D721Med (cell line): ENCODE measurements at places on chromosomes 2 and 18.

- DNase-seq: no peak
These were observed 148.1 kb downstream of the BAZ2B start for GRCh38 chr2:159468257-159468656.

DNA sequence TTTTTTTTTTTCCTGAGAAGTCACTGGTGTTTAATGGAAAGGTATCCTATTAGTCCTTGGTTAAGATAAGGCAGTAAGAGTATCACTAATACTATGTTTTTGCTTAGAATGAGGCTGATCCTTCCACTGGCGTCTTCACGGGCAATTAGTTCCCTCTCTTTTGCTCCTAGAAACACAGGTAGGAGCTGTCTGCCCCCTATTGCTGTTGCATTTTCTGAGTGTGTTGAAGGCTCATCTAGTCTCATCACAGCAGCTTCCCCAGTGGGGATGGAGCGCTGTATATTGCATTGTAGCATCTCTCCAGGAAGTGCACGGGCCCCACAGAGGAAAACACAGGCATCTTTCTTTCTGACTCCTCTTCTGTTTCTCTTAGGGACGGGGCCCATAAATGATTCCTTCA, 145.0 kb downstream of the NAPG start:
- no peak for DNase-seq

GRCh38 chr2:229330952-229331351, 59.9 kb upstream of the PID1 start:
- DNase-seq: no peak

DNA sequence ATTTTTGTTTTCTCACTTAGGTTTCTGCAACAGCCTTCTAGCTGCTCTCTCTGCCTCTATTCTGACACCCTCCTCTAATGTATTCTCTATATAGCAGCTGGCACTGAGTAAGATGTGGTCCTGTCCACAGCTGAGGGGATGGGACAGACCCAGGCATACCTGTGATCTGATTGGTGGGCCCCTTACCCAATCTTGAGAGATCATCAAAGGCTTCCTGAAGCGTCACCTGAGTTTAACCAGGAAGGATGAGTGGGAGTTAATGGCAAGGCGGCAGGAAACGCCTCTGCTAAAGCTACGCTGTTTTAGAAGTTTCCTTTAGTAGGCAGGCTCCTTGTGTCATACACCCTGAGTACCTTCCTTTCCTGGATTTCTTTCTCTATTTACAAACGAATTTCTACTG, 5.7 kb upstream of the TET3 start:
- no peak for DNase-seq

- DNase-seq: no peak
These were observed 49.7 kb downstream of the TNS1 start for GRCh38 chr2:217953011-217953481.

GRCh38 chr18:32582455-32582854, 111.8 kb upstream of the GAREM1 start:
- DNase-seq: no peak

DNA sequence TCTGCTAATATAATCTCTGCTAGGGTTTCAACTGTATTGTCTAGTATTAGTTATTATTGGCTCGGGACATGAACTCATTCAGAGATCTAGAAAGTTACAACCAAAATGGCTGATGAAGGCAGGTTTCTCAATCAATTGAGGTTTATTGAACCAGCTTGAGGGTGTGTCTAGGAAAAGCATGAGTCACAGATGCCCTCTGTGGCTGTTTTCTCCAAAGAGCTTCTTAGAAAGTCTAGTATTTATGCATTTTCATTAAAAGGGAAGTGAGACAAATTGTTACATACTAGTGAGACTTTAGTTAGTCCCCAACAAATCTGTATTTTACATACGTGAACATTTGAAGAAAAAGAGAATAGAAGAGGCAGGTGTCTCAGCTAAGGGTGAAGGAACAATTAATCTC, 23.0 kb upstream of the RTTN start:
- DNase-seq: no peak

DNA sequence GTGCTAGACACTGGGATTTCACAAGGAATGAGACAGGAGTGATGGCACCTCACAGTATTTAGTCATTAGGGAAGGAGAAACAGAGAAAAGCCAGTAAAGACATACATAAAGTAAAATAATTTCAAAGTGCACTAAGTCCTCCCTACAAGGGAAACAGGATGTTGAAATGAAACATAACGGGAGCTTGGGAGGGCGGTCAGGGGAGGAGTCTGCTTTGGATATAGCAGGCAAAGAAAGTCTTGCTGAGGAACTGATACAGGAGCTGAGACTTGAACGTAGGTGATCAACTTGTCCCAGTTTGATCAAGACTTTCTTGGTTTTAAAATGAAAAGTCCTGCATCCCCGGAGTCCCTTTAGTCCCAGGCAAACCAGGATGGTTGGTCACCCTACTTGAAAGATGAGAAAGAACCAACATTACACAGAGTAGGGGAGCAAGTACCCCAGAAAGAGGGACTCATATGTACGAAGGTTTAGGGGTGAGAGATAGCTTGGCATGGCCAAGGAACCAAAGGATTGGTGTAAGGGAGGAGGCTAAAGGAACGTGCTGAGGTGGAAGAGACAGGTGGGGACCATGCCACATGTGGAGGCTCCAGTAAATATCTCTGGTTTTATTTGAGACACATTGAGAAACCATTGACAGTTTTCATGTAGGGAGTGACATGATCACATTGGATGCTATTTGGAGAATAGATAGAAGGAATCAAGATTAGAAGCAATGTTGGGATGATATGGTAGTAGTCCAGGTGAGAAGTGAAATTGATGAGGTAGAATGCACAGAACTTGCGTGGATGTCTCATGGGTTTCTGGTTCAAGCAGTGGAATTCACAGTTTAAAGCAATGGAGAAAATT, 28.4 kb downstream of the FBXO48 start:
- no peak for DNase-seq

GRCh38 chr18:44598514-44598913, 82.2 kb upstream of the SETBP1 start:
- DNase-seq: no peak

DNA sequence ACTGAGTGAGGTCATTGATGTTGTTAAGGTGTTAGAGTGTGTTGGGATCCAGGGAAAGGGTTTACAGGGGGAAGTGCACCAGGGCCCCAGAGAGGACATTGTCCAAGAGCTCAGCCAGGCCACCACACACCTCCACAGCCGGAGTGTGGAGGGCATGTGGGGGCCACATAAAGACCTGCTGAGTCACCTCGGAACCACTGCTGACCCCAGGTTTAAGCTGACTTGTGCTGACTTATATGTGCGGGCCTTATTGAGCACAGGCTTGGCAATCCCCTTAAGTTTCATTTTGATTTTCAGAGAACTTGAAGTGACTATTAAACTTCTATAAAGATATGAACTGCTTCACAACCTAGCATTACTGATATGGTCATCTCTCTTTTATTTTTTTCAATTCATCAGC, 166.2 kb upstream of the MAP3K20 start:
- DNase-seq: no peak

GRCh38 chr18:41462946-41463345, 492.1 kb upstream of the PIK3C3 start:
- DNase-seq: no peak

- DNase-seq: no peak
These were observed at the start of gene KRTCAP3 for GRCh38 chr2:27441958-27442919. KRTCAP3 (plus strand) TSS chr2:27442381; CDS start chr2:27442413, 32 bp downstream.

DNA sequence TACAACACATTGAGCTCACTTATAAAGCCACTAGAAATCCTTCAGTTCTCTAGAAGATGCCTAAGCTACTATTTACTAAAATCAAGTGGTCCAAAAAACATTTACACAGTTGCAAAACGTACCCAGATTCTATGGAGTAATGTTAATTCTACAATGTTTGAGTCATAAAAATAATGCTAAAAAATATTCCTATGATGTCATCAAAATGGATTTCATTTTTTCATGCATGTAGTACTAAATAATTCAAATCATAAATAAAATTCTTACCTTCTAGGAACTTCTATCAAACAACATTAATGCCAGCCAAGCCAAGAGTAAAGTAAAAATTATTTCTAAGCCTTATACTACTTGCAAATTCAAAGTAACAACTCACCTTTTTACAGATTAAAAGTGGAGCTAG, 168.9 kb upstream of the EPC2 start:
- DNase-seq: no peak

GRCh38 chr2:238267341-238267710, 21.1 kb downstream of the PER2 start:
- DNase-seq: no peak

DNA sequence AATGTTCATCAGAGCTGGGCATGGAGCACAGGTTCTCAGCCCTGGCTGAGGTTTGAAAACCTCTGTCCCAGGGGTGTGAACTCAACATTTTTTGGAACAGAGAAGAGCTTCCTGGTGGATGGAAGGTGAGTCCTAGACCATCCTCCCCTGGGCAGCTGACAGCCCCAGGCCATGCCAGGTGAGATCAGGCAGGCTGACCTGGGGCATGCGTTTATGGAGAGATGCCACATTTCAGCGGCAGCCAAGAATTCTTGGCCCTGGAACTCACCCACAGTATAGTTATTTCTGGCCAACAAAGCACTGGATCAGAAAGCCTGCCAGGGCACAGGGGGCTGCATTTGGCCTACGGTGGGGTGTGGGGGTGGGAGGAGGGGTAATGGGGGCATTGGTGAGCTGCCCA, 83.8 kb downstream of the EDAR start:
- DNase-seq: no peak

DNA sequence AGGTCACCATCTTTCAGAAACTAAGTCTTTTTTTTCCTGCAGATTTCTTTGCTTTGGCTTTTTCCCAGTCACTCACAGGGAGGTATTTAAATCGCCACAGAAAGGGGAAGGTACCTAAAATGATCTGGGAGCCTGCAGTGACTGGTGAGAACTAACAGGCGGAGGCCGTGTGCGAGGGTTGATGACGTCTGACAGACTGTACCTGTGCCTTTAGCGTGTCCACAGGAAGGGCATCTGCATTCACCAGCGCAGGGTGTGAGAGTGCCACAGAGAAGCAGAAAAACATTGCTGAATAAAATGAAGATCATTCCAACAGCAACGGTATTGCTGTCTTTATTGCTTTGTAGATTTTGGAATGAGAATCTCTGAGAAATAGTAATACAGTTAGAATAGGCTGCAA, 5.7 kb downstream of the CTDP1 start:
- DNase-seq: no peak

- no peak for DNase-seq
These were observed 281.7 kb upstream of the HDAC4 start for GRCh38 chr2:239682518-239682917.

- no peak for DNase-seq
These were observed 216.0 kb downstream of the DSEL start for GRCh38 chr18:67300498-67300897.

- no peak for DNase-seq
These were observed 36.8 kb downstream of the KCNIP3 start for GRCh38 chr2:95333888-95334338.

DNA sequence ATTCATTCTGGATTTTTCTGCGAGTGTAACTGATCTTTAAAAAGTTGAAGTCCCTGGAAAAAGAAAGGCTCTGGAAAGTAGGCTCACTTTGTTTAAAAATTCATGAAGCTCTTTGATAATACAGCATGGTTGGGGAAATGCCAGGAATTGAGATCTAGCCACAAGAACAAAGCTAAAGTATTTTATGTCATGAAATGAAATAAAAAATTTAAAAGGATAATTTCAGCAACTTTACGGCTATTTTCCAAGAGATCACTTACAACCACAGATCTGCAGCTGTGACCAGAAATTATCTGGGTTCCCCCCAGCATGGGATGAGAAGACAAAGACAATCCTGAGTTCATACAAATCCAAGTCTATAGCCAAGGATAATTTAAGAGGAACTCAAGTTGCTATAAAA, 25.3 kb upstream of the RFX8 start:
- no peak for DNase-seq

GRCh38 chr18:8283891-8284585, 325.2 kb upstream of the RAB12 start:
- no peak for DNase-seq

- no peak for DNase-seq
These were observed 786 bp downstream of the TAF1B start for GRCh38 chr2:9844036-9844483.

GRCh38 chr2:240021488-240022104, 3.5 kb downstream of the NDUFA10 start:
- DNase-seq: peak; percentile 88

DNA sequence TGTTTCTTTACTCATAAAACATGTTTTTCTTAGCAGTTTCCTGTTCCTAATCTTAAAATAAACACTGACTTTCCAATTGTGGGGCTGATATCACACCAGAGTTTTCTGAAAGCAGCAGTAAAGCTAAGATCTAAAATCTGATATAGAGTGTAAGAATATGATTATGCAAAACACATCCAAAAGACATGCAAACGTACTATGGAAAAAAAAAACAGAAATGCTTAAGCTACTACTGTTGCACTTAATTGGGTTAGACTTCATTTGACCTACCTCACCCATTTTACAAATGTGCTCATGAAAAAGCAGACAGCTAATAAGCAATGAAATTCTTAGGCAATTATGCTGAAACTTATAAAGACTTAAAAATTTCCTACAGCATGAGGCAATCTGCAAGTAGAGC, 10.5 kb downstream of the CYTIP start:
- no peak for DNase-seq

- DNase-seq: no peak
These were observed 625 bp upstream of the NBAS start for GRCh38 chr2:15561574-15562344.

DNA sequence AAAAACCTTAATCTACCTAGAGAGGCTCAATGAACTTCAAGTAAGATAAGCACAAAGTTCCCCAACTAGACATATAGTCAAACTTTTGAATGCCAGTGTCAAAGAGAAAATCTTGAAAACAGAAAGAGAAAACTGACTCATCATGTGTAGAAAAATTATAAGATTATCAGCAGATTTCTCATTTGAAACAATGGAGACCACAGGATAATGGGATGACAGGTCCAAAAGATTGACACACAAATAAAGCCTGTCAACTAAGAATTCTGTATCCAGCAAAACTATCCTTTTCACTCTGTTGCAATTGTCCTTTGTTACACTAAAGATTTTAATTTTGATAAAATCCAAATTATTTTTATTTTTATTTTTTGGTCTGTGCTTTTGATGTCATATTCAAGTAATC, 61.6 kb downstream of the COPS8 start:
- no peak for DNase-seq

DNA sequence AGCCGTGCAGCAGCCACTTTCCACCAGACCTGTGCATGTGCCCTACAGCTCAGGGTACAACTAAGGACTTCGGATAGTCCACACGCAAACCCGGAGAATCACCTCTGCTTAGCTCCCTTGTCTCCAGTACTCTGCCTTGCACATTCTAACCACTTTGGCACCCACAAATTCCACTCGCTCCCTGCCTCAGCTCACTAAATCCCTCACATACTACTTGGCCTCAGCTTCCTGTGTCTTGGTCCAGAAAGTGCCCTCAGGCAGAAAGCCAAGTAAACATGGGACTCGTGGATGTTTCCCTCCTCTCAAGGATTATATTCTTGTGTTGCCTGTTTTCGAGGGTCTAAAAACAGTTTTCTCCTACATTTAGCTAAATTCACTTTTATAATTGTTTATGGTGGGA, 157.8 kb upstream of the DAPL1 start:
- DNase-seq: no peak

- DNase-seq: no peak
These were observed 246.4 kb upstream of the BOD1L2 start for GRCh38 chr18:56900195-56901094.

GRCh38 chr18:63831080-63831788, 56.0 kb downstream of the SERPINB7 start:
- DNase-seq: no peak

- no peak for DNase-seq
These were observed 60.6 kb upstream of the SLC16A14 start for GRCh38 chr2:230129343-230129742.
